ENCODE measurements at places on chromosomes 11 and 22. TPM values are rescaled to one million over a fixed set of nuclear protein-coding genes. Genes with fewer than 3 reads are reported as not detected.
A peak's percentile ranks its signal among the peaks of the same experiment; 100 is the strongest.

DNA sequence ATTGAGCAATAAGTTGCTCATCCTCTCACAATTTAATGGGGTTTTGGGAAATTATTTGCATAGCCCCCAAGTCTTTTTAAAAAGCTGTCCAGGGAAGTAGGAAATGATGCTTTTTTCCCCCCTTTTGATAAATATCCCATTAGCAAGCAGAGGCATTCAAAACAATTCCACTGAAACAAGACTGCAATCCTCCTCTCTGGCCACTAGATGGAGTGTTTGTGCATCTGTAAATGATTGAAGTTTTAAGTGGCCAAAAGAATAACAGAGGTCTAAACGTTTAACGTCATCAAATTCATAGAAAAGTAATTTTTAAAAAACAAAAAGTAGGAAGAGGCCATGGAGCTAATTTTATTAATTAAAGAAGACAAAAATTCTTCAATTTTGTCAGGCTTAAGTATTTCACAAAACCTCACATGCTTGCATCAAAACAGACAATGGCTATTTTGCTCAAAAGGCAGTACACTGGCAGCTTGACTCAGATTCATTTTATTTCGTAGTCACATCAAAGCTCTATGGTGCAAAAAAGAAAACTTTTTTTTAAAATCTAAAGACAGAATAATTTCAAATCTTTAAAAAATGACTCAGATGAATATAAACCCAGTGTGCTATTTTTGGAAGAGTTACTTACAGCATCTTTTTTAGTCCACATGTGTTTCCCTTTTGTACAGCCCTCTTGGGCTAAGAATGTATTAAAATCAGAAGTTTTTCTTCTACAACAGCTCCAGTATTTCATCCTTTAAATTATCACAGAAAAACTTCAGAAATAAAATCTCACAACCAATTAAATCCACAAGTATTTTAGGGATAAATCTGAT, 17.8 kb downstream of the CHORDC1 start:
- no peak for DNase-seq

DNA sequence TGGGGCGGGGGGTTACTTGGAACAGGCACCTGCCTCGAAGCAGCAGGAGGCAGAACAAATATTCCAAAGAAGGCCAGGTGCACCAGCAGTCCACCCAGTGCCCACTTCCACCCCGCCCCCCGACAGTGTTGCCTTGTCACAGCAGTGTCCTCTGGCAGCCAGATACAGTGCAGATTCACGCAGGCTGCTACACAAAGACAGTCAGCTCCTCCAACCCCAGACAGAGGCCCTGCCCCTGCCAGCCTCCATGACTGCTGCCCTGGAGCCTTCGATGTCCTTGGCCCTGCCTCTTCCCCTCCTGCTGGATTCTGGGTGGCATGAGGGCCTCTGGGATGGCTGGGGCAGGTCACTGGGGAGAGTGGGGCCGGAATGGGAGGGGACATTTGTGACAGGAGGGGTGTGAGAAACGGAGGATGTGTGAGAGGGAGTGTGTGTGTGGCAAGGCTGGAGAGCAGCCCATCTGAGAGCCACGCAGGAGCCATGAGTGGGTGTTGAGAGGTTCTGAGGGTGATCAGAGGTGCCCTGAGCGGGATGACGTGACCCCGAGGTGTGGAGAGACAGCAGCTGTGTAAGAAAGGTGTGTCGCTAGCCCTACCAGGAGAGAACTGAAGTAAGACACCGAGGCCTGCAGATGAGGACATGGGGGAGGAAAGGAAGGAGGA, 173.7 kb downstream of the CEP164 start:
- DNase-seq, result no peak

DNA sequence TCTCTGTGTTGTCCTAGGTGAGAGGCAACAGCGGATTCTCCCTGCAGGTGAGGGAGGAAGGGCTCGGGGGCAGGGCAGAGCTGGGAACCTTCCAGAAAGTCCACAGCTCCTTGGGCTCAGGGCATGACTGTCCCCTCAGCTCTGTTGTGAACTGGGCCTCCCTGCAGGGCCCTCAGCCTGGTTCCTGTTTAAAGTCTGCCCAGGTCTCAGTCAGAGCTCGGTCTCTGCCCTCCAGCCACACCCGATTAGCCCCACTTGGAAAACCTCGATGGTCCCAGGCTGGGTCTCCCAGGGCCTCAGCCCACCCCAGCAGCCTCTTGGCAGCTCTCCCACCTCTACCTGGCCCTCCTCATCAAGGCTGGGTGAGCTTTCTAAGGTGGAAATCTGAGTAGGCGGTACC, 65.3 kb upstream of the SLC22A12 start:
- DNase-seq, result peak; percentile 9

GRCh38 chr11:126197277-126197939, 14.0 kb downstream of the RPUSD4 start:
- no peak for DNase-seq

- DNase-seq, result no peak
Observed at GRCh38 chr11:2662430-2663299, 37.1 kb downstream of the KCNQ1OT1 start.

The MRPL17 gene
- total RNA-seq, result 20.0 TPM

The TRIM49 gene
- total RNA-seq, result not detected

The OR51I1 gene
- total RNA-seq, result not detected

The ANGPTL5 gene
- 3.2 TPM for total RNA-seq

The HMBS gene
- 9.5 TPM for total RNA-seq

The SFI1 gene
- 8.8 TPM for total RNA-seq

The KDM4E gene
- total RNA-seq, result not detected

The TRIM48 gene
- not detected for total RNA-seq
